ENCODE measurements at places on chromosomes 6 and 20.

DNA sequence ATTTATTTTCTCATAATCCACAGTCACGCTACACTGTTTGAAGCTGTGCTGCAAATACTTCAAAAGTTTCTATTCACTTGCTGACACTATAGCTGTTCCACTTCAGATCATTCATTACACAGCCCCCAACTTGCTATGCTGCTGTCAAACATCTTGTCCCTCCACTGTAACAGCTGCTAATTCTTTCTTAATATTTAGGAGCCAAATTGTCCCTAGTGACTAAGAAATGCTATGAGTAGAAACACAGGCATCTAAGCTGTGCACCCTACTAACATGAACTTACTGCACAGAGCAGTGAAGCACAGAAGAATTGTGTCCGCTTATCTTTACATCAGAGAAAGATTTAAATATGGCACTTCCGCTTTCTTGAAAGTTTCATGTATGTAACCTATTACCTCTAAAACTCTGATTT lies 91.3 kb downstream of the PDE10A start:
- DNase-seq = no peak

- DNase-seq = no peak
Measured at GRCh38 chr6:90575267-90575666, 11.6 kb downstream of the MAP3K7 start.

DNA sequence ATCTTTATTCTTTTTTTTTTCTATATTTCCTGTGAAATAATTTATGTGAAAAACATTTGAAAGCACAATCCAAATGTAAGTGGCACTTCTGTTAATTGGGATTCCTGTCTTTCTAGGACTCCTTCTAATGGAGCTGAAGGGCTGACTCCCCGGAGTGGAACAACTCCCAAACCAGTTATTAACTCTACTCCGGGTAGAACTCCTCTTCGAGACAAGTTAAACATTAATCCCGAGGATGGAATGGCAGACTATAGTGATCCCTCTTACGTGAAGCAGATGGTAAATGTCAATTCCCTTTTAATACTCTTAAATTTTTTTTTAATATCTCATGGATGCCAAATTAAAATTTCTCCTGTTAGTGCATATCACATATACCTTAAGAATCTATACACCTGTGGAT lies 35.0 kb downstream of the CDC5L start:
- no peak for DNase-seq

GRCh38 chr20:6074145-6074561 lies 20.3 kb upstream of the LRRN4 start:
- DNase-seq = peak; percentile 51

DNA sequence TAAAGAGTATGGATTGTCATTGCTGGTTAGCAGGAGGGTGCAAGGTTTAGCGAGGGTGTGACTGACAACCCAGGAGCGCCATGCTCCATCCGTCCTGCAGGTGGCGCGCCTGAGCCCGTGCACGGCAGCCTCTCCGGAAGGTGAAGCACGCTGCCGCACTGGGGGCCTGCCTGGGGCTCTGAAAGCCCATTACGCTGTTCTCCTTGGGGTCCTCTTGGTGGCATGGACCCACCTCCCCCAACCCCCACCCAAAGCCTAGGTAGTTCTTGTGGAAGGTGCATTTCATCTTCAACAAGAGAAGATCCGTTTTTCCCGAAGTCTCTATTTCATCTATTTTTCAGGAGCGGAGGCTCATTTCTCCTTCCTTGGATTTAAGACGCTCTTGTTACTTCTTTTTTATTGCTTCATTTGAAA lies 197.4 kb upstream of the KCNG1 start:
- no peak for DNase-seq

- no peak for DNase-seq
Measured at GRCh38 chr20:50717974-50718761, 13.2 kb upstream of the PARD6B start.

- no peak for DNase-seq
Measured at GRCh38 chr20:54920491-54920890, 445.1 kb downstream of the DOK5 start.

GRCh38 chr6:31899215-31899614 lies 1.7 kb upstream of the EHMT2 start:
- no peak for DNase-seq

GRCh38 chr20:44637522-44638372 lies 13.8 kb downstream of the ADA start:
- no peak for DNase-seq

DNA sequence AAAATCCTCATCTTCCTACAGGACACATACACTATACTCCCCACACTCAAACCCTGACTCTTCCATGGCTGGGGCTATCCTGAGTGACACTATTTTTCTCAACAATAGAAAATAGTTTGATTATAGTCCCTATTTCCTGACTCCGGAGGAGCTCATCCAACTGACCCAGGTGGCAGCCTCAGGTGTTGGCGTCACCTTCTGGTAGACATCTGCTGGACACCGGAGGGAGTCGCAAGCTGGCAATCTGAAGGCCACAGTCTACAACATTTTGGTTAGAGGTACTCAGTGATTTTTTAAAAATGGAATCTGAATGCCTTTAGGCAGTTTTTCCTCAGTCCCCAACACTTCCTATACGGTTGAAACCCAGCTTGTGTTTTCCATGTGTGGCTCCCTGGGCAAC lies 32.2 kb upstream of the OCSTAMP start:
- DNase-seq = no peak

DNA sequence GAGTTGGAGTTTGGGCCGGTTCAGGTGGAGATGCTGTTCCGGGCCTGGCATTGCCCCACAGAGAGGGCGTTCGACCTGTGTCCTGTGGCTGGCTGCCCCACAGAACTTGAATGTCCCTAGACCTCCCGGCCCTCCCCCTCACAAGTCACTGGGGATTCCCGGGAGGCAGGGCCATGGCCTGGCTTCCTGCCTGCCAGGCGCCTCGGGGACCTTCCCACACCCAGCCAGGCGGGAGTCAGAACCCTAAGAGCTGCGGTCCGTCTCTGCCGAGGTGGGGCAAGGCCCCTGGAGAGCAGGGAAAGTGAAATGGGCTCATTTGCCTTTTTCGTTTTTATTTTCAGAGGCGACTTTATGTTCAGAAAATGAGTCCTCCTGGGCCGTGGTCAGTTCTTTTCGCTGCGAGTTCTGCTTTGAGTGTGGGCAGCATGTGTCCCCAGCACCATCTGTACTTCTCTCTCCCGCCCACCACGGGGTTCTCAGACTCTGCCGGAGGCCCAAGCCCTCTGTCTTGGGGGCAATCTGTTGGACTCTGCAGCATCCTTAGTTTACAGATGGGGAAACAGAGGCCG lies 8.5 kb downstream of the RBM38 start:
- no peak for DNase-seq

GRCh38 chr20:25252686-25253421 lies 5.0 kb downstream of the PYGB start:
- DNase-seq = no peak

DNA sequence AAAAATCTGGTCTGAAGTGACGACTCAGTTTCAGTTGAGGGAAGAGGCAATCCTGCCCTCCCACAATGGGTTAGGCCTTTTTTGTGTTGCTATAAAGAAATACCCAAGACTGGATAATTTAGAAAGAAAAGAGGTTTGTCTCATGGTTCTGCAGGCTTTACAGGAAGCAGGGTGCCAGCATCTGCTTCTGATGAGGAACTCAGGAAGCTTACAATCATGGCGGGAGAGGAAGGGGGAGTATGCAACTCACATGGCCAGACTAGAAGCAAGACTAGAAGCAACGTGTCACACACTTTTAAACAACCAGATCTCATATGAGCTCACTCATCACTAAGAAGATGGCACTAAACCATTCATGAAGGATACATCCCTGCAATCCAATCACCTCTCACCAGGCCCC lies 529.3 kb downstream of the KIF16B start:
- no peak for DNase-seq

DNA sequence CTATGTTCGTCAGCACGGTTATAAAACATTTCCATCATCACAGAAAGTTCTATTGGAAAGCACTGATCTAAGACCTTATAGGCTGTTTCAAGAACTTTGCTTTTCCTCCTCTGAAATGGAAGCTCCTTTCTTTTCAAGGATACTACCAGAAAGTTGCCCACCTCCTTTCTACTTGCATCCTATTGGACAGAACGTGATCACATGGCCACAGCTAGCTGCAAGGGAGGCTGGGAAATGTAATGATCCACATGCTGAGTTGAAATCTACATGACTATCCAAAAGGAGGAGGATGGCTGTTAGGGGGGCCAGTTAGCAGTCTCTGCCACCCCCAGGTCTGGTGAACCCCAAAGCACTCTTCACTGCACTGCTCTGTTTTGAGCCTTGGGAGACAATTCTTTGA lies 3.3 kb downstream of the SFTA2 start:
- no peak for DNase-seq

DNA sequence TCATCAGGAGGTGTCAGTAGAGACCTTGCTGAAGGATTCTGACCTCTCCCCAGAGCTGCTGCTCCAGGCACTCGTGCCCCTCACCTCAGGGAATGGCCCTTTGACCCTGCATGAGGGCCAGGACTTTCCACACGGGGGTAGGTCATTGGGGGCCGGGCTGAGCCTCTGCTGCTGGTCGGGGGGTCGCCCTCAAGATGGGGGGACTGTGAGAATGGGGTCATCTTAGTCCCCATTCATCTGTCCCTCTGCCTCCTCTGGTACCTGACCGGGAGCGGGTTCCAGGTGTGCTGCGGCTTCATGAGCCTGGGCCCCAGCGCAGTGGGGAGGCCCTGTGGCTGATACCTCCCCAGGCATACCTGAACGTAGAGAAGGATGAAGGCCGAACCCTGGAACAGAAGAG lies 15.8 kb downstream of the DNPH1 start:
- no peak for DNase-seq

GRCh38 chr6:139500977-139501376 lies 126.5 kb upstream of the CITED2 start:
- no peak for DNase-seq

DNA sequence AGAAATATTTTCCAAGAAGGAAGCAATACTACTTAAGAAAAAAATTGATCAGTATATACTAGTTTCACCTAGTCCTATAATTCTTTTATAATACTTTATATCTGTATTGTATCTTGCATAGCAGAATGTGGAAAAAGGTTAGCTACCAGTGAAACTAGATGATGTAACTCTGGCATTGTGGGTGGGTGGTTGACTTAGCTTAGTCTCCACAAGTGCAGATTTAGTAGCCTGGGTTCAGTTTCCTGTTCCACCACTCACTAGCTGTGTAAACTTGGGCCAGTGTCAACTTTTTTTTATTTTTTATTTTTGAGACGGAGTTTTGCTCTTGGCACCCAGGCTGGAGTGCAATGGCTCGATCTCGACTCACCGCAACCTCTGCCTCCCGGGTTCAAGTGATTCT lies 2.0 kb downstream of the MUC21 start:
- no peak for DNase-seq

DNA sequence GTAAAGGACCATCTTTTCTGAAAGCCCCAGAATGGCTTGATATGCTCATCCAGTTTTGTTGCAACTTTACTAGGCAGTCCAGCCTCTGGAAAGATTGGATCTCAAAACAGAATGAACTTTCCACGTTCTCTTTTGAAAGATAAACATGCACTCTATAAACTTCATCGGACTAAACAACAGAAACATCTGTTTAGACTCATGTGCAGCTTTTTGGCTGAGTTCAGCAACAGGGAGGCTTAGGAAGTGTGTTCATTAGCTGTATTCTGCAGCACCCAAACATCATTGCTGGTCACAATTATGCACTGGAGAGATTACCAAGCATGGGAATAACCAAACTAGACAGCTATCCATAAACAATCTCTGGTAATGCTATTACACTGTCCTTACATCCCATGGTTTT lies 180.5 kb downstream of the TENT5A start:
- DNase-seq = no peak

DNA sequence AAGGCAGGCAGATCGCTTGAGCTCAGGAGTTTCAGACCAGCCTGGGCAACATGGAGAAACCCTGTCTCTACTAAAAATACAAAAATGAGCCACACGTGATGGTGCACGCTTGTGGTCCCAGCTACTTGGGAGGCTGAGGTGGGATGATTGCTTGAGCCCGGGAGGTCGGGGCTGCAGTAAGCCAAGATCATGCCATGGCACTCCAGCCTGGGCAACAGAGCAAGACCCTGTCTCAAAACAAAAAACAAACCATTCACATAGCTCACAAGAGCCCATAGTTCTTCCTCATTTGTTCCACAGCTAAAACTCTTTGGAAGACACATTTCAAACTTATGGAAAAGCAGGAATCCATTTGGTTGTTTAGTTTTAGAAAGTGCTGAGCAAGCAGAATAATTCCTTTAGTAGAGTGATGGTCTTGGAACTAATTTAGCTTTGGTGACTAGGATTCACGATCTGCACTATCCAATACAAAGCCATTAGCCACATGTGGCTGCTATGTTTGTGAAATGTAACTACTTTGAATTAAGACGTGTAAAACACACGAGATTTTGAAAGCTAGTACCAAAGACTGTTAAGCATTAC lies 4.1 kb downstream of the ZNFX1 start:
- no peak for DNase-seq

- DNase-seq = no peak
Measured at GRCh38 chr20:64133951-64134407, 26.6 kb upstream of the NPBWR2 start.

- DNase-seq = no peak
Measured at GRCh38 chr6:170021579-170021978, 269.3 kb downstream of the DLL1 start.

DNA sequence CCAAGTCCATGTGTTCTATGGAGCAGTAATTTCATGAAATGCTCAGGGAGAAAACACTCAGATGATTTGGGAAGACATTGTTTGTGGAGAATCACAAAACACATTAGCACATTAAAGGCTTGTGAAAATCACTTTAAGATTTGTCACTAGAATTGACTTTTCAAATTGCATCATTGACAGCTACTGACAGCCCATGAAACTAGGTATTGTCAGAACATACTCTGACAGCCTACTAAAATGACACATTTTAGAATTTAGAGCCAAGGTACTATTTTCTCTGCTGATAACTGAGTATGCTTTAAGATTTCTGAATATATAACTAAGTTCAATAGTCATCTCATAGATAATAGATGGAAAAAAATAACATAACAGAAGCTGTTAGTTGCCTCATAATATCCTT lies 67.4 kb upstream of the FOXC1 start:
- DNase-seq = no peak

DNA sequence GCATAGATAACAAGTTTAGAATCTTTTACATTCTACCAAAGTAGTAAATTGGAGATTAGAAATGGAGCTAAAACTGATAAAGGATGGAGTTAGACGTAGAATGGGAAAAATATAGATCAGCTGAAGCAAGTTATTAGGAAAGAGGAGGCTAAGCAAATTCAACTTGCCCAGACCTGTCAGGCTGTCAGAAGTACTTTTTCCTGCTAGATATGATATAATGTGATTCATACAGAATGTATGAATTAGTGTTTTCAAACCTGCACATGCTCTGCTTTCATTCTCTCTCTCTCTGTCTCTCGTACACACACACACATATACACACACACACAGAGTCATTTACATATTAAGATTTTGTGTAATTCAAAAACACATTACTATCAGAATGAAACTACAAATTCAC lies 133.2 kb upstream of the HDGFL1 start:
- no peak for DNase-seq

GRCh38 chr6:83511266-83511665 lies 1.1 kb upstream of the PRSS35 start:
- DNase-seq = no peak

GRCh38 chr6:136477548-136477947 lies 72.7 kb downstream of the MAP7 start:
- DNase-seq = no peak

- DNase-seq = no peak
Measured at GRCh38 chr6:107538856-107539387, 49.0 kb downstream of the SOBP start.

- no peak for DNase-seq
Measured at GRCh38 chr6:31722173-31722572, 627 bp upstream of the LY6G6C start.
